GM12891 (cell line): ENCODE measurements at places on chromosomes 3 and 15.

DNA sequence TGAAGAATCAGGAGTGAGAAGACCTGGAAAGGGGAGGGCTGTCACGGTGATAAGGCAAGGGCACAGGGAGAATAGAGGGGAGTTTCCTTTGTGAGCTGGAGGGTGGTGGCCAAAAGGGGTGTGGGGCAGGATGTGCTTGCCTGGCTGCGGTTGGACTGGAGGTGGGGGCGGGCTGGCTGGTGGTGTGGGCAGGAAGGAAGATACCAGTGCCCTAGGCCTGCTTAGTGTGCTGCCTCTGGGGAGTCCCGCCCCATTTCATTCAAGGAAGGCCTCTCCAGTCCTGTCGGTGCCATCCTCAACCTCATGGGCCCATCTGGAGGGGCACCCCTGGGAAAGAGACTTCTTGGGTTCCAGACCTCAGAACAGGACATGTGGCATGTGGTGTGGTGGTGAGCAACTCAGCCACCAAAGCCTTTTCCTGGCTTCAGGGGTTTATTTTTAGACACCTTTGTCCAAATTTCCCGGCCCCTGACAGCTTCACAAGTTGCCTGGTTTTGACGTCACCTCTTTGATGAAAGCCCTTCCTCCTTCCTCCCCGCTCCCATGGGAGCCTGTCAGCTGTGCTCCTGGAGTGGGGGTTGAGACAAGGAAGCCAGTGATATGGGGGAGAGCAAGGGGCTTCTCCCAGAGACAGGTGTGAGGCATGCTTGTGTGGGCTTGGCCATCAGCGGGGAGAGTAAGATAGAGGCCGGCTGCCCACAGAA is 15.6 kb downstream of the TEX264 start:
- peak; percentile 54 for DNase-seq

DNA sequence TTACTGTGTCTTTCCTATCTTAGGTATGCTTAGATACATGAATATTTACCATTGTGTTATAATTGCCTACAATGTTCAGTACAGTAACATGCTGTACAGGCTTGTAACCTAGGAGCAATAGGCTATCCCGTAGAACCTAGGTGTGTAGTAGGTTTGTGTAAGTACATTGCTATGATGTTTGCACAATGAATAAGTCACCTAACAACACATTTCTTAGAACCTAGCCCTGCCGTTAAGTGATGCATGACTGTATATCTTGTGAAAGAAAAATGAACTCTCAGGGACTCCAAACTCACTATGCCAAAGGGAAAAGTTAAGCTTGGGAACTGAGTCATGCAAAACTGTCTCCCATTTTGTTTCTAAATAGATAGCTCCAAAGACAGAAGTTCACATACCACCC is 91.5 kb upstream of the ACP3 start:
- DNase-seq = no peak

DNA sequence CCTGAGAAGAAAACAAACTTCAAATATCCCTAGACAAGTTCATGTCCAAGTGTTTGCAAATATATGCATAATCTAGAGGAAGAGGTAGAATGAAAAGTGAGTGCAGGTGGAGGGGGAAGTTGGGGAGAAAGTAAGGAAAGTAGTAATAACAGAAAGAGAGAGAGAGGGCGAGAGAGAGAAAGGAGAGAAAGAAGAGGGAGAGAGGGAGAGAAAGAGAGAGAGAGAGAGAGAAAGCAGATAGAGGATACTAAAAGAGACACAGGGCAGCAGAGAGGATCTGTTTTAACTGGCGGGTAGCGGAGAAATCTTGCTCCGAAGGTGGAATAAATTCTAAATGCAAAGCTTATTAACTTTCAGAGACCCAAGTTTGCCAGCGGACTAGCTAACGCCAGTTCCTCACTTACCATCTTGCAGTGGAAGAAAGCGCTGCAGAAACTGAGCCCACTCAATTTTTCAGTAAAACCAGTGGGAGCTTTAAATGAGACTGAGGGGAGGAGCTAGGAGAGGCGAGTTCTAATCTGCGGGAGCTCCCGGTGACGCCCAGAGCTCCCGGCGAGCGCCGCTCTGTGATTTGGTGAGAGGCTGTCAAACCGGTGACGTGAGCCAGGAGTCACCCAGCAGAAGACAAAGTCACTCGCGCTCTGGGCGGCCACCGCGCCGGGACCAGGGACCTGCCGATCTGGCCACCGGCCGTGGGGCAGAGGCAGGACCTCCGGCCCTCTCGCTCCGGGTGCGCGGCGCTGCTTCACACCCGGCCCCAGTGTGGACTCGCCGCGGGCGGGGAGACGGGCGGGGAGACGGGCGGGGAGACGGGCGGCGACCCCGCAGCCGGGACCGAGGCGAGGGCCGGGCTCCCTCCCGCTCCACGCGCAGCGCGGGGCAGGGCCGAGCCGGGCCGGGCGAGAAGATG is at the start of gene GMNC:
TSS of gene GMNC (minus strand) at position 486 of the 910 bp plus-strand sequence. CDS start at position 407, 79 bp downstream.
- peak; percentile 8 for DNase-seq

DNA sequence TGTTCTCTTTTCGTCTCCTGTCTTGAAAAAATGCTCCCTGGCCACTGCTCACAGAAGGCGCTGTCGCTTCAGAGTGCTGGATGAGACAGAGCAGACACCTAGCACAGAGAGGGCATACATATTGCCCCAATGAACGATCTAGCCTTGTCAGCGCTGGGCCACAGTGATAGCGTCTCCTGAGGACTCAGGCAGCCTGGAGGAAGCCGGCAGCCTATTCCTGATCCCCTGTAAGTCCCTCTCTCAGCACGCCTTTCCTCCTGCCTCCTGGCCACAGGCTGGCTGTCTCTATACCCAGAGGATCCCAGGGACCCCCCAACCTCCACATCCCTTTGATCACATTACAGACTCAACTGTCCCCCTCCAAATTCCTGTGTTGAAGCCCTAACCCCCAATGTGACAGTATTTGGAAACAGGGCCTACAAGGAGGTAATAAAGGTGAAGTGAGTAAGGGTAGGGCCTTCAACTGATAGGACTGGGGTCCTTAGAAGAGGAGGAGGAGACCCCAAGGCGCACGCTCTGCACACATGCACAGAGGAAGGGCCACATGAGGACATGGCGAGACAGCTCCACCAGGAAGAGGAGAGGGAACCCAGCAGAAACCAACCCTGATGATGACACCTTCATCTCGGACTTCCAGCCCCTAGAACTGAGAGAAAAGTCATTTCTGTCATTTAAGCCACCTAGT is 7.5 kb downstream of the PLA2G4F start:
- no peak for DNase-seq

GRCh38 chr3:129001806-129002572 is 885 bp downstream of the EFCC1 start:
- DNase-seq = no peak

DNA sequence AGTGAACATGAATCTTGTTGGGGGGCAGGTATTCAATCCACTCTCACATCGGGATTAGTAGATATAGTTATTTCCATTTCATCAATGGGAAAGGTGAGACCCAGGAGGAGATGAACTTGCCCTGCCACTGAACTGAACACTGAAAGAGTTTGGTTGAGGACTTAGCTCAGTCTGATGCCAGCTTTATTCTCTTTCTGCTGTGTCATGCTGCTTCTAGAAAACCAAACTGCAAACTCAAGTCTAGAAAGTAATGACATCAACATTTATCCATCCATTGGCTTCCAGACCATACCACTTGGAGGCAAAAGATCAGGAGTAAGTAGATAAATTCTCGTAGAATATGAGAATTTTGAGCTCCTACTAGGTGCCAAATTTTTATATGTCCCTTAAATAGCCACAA is 288.0 kb upstream of the CTNNB1 start:
- no peak for DNase-seq

DNA sequence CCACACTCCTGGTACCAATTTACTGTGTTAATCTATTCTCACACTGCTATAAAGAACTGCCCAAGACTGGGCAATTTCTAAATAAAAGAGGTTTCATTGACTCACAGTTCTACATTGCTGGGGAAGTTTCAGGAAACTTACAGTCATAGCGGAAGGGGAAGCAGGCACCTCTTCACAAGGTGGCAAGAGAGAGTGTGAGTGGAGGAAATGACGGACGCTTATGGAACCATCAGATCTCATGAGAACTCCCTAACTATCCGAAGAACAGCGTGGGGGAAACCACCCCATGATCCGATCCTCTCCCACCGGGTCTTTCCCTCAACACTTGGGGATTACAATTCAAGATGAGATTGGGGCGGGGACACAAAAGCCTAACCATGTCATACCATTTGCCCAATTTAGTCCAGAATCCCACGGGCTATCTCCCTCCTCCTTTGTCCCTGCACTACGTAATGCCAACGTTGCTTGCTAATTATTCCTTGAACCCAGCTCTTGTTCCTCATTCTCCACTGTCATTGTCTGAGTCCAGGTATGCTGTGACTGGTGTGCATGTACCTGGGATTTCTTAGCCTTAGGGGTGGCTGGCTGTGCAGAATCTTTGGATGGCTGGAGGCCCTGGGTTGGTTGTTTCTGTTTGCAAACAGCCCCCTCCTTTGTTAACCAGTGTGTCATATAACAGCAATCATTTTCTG is 3.4 kb downstream of the PIGZ start:
- DNase-seq = no peak

DNA sequence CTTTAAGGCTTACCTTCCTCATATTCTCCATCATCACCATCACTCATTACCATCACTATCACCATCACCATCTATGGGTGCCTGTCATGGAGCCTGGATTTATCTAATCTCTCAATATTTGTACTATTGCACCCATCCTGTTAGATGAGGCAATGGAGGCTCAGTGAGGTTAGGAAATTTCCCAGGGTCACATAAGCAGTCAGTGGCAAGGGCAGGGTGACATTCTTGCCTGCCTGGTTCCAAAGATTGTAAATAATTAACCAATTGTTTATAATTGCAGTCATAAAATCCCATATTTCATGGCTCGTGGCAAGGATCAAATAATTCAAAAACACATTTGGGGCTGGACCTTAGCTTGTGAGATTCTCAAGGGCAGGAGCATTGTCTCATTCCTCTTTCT is 55.2 kb downstream of the MGLL start:
- DNase-seq = no peak

DNA sequence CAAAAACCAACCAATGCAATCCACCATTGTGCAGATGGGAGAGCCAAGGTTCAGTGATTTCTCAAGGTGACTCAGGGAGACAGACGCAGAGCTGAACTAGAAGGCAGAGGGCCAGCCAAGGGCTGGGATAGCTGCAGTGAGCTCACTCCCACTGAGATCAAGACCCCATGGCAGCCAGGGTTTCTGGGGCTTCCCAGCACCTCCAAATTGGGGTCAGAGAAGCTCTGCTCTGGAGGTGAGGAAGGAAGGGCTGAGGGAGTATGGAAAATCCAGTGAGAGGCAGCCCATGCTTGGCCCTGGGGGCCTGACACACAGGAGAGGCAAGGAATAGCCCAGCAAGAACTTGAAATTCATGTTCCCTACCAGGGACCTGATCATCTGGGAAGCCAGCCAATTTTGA is 61.0 kb downstream of the ISG20 start:
- DNase-seq = no peak

GRCh38 chr3:46595819-46596314 is 16.5 kb upstream of the FAM240A start:
- DNase-seq = no peak

DNA sequence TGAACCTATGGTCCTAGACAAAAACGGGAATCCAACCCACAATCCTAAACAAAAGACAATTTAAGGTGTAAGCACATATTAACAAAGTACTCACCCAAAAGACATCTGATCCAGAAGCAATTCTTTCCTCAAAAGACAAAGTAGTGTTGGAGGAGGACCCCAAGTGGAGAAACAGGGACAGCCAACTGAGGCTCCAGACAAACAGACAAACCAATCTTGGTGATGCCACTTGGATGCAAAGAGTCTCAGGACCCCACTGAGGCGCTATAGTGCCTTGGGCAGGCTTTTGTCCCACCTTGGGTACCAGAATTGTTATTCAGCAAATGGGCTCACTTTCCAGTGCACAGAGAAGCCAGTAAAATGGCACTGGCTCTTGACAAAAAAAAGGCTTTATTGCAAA is 613.8 kb downstream of the DIPK2A start:
- no peak for DNase-seq

- DNase-seq = no peak
Observed at GRCh38 chr3:118480101-118480860, 554.4 kb downstream of the IGSF11 start.
